ENCODE measurements at places on chromosomes 7 and 10.
A peak's percentile ranks its signal among the peaks of the same experiment; 100 is the strongest.

GRCh38 chr10:7015457-7015856, 395.4 kb downstream of the SFMBT2 start:
- no peak overlapping the region for H3K27ac ChIP-seq
- H3K4me1 ChIP-seq: no peaks in the 10 kb centered on the region
- DNase-seq: no peak
- H3K4me3 ChIP-seq: no peak overlapping the region

DNA sequence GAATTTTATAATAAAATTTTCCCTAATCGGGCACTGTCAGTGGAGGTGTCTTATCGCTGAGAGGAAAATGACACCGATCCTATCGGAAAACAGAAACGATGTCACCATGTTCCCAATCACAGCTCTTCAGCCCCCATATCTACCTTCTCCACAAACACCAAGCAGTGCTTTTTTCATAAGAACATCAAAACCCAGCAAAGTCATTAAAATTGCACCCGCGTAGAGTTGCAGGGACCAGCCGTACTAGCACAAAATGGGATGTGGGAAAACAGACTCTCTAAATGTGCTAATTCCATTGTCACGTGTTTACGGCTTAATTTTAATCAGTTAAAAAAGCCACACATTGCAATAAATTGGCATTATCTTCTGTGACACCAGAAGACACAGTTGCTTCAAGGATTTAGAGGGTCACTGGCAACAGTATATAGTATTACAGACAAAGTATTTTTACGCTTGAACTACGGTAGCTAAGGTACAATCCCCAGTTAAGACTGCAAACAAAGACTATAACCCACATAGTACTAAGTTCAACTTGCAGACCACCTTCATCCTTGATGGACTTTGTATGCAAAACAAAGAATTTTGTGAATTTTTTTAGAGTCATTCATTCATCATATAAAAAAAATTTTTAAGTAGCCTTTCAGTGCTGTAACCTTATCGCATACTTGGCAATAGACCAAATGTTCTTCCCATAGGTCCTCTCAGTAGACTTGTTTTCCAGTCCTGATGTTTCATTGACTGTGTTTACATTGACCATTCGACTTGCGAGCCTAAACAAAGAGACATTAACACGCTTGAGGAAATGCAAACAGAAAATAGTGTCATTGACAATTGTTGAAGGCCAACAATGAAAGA, 116.0 kb downstream of the VTI1A start:
- no peaks in the 10 kb centered on the region for H3K27me3 ChIP-seq
- no peaks in the 10 kb centered on the region for H3K36me3 ChIP-seq
- no peak overlapping the region for H3K27ac ChIP-seq
- peaks cover 3% of the 10 kb centered on the region for H3K4me1 ChIP-seq
- H3K4me3 ChIP-seq: no peak overlapping the region

DNA sequence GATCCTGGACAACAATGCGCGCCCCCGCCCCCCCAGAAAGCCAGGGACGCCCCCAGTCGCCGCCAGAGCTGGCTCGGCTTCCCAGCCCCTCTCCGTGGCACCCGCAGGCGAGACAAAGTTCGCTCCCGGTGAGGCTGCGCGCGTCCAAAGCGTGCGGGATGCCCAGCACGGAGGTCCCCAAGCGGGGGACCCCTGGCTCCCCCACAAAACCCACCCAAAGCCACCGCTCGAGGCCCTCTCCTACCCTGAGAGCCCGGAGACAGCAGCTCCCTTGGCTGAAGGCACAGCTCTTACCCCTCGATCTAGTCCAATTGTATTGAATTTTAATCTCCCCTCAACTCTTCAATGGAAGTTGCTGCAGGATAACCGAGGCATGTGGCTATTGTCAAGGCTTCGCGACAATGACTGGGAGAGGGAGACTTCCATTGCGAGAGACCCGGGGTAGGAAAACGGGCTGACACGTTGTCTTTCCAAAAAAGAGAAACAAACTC, 305.3 kb downstream of the PRPF18 start:
- peak overlapping the region; percentile 61 for H3K4me3 ChIP-seq
- no peaks in the 10 kb centered on the region for H3K4me1 ChIP-seq
- no peak for DNase-seq
- H3K27ac ChIP-seq: peak overlapping the region; percentile 21
- peaks cover 33% of the 10 kb centered on the region for H3K27me3 ChIP-seq

GRCh38 chr7:99918959-99919813, at the start of gene TRIM4:
TSS of gene TRIM4 (minus strand) at chr7:99919530. CDS start at chr7:99919401, 129 bp downstream.
- H3K27me3 ChIP-seq: no peaks in the 10 kb centered on the region
- peak within 1 kb of the TSS; percentile 97 for H3K4me3 ChIP-seq
- H3K36me3 ChIP-seq: peaks cover 39% of the 10 kb centered on the region
- H3K27ac ChIP-seq: peak within 1 kb of the TSS; percentile 96
- peaks cover 26% of the 10 kb centered on the region for H3K4me1 ChIP-seq

- no peaks in the 10 kb centered on the region for H3K27me3 ChIP-seq
- no peak for DNase-seq
- no peak overlapping the region for H3K27ac ChIP-seq
- no peak overlapping the region for H3K4me3 ChIP-seq
- no peaks in the 10 kb centered on the region for H3K36me3 ChIP-seq
- no peaks in the 10 kb centered on the region for H3K4me1 ChIP-seq
Measured at GRCh38 chr10:128817636-128818035, 649.4 kb upstream of the MGMT start.

DNA sequence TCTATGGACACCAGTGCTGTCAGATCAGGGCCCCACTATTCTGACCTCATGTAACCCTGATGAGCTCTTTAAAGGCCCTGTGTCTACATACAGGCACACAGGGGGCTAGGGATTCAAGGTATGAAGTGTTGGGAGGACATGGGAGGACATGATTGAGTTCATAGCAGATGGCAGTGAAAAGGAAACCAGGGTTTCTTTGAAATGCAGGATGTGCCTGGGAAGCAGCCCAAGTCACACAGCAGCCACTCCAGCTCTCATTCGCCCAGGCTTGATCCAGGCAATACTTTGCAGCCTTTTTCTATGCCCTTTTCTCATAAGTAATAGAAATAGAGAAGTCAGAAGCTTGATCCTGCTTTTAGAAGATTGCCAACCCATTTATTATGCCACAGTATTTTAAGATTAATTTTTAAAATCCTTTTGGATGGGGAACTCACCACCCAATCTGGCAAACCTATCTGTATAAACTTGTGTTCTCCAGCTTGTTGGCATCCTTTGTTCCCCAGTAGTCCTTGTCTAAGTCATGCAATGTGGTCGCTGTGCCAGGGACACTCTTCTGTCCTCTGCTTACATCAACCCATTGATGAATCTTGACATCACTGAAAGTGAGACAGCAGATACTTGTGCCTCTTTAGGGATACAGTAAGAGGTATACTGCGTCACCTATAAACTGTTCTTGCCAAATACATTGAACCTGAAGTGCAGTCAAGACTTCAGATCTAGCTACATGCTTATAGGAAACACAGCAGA, 95.0 kb downstream of the TAF3 start:
- no peak overlapping the region for H3K4me3 ChIP-seq
- no peaks in the 10 kb centered on the region for H3K27me3 ChIP-seq
- DNase-seq: no peak

GRCh38 chr7:46291601-46292150, 370.6 kb upstream of the IGFBP3 start:
- H3K36me3 ChIP-seq: no peaks in the 10 kb centered on the region
- H3K27ac ChIP-seq: no peak overlapping the region
- no peak overlapping the region for H3K4me3 ChIP-seq
- no peak for DNase-seq

DNA sequence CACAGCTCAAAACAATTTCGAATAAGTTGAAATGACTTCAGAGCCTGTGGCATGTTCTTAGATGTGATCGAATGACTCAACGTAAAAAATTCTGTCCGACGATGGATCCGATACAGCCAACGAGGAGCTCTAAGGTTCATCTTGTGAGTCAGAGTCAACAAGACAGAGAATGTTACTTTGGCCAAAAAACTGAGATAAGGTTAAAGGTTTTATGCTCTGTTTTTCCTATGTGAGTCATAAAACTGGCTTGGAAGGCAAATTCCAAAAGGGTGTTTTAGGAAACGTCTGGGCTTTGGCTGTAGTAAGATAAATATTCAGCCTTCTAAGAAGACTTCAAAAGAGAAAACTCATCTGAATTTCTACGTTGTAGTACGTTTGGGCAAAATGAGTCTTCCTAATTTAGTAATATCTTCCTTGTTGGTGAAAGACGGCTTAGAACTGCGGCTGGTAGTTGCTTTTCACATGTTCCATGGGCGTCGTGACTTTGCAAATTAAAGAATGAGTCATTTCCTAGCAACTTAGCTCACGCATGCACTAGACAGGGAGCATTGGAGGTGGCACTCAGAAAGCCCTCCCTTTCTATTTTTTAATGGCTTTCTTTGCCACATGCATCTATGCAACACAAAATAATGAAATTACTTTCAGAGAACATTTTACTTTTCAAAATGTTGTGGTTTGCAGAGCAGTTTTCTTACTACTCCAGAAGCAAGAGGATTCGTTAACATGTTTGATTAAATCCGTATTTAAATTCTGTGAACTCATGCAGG, 28.2 kb downstream of the PFKP start:
- no peaks in the 10 kb centered on the region for H3K4me1 ChIP-seq
- DNase-seq: no peak
- H3K27me3 ChIP-seq: no peaks in the 10 kb centered on the region

GRCh38 chr7:33431543-33431942, 302.2 kb downstream of the BBS9 start:
- no peaks in the 10 kb centered on the region for H3K27me3 ChIP-seq
- H3K27ac ChIP-seq: no peak overlapping the region
- H3K36me3 ChIP-seq: no peaks in the 10 kb centered on the region
- DNase-seq: no peak

GRCh38 chr10:125709553-125710474, 9.7 kb upstream of the EDRF1 start:
- H3K27ac ChIP-seq: no peak overlapping the region
- no peak for DNase-seq
- H3K36me3 ChIP-seq: no peaks in the 10 kb centered on the region
- H3K27me3 ChIP-seq: no peaks in the 10 kb centered on the region
- no peaks in the 10 kb centered on the region for H3K4me1 ChIP-seq

GRCh38 chr7:16455591-16455990, 9.9 kb downstream of the SOSTDC1 start:
- no peaks in the 10 kb centered on the region for H3K36me3 ChIP-seq
- no peak for DNase-seq
- H3K4me1 ChIP-seq: no peaks in the 10 kb centered on the region
- no peaks in the 10 kb centered on the region for H3K27me3 ChIP-seq
- H3K4me3 ChIP-seq: no peak overlapping the region

GRCh38 chr10:118596426-118597124, 1.1 kb upstream of the PRLHR start:
- DNase-seq: no peak
- H3K4me3 ChIP-seq: no peak overlapping the region
- H3K36me3 ChIP-seq: no peaks in the 10 kb centered on the region

- H3K27me3 ChIP-seq: no peaks in the 10 kb centered on the region
- H3K4me3 ChIP-seq: no peak overlapping the region
- H3K4me1 ChIP-seq: peaks cover 13% of the 10 kb centered on the region
- no peaks in the 10 kb centered on the region for H3K36me3 ChIP-seq
- H3K27ac ChIP-seq: no peak overlapping the region
- DNase-seq: no peak
Measured at GRCh38 chr10:45454859-45455258, 80.8 kb downstream of the ALOX5 start.

DNA sequence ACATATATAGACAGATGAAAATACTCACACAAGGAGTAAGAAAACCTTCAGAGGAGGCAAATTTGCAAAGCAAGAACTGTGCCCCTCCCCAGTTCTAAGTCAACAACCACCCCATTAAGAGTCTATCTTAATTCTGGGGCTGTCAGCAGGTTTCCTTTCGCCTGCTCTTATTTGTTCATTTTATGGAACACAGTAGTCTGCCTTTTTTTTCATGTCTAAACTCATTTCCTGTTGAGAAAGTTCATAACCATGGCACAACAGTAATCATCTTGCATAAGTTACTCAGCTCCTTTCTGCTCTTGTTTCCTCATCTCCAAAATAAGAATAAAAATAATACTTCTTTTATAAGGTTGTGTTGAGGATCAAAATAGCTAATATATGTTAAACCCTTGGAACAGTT, 25.8 kb upstream of the AMPH start:
- H3K4me3 ChIP-seq: no peak overlapping the region
- DNase-seq: no peak

DNA sequence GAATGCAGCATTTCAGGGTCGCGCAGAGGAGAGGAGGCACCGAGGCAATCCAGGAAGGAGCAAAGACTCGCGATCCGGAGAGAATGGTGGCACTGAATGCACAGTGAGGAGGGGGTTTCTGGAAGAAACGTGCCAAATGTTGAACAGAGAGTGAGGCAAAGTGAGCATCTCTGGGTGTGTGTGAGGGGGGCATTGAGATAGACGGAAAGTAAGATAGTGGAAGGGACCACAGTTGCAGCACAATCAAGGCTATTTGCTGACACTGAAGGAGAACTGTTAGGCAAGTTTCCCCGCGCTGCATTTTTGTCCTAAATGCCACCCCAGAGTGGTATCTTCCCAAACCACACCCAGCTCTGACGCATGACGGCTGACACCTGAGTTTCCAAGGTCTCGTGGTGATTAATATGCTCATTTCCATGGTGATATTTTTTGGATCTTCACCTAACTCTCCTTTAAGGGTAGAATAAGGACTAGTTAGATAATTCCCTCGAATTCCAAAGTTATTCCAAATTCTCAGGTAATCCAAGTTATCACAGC, 14.4 kb upstream of the ADO start:
- H3K27me3 ChIP-seq: no peaks in the 10 kb centered on the region
- DNase-seq: no peak
- no peak overlapping the region for H3K27ac ChIP-seq
- H3K4me1 ChIP-seq: no peaks in the 10 kb centered on the region
- no peaks in the 10 kb centered on the region for H3K36me3 ChIP-seq

DNA sequence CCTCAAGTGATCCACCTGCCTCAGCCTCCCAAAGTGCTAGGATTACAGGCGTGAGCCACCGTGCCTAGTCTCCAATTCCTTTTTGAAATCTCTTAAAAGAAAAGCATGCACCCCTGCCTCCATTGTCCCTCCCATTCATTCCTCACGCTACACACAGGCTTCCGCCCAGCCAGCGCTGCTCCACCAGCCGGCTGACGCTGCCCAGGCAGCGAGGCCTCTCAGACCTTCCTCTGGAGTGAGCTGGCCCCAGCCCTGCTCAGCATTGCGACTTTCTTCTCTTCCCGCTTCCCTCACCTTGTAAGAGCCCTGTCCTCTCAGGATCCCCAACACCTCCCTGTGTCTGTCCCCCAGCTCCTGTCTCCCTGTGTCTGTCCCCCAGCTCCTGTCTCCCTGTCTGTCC, 23.6 kb downstream of the RGS10 start:
- DNase-seq: no peak
- peaks cover 14% of the 10 kb centered on the region for H3K4me1 ChIP-seq
- H3K4me3 ChIP-seq: no peak overlapping the region

DNA sequence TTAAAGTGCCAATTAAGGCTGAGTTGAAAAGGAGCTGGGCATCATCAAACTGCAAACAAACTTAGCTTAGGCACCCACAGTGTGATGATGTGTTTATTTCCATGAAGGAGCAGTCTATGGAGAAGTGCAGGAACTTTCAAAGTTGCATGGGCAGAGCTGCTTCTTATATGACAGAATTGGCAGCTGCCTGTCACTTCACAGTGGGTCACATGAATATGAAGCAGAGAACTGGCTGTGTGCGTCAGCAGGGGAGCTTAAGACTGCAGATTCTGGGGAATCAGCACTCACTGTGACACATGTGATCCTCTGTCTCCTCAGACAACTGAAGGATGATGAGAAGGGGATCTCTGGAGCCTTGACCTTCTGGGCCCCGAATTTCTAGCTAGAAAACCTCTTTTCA, 36.6 kb downstream of the RBM28 start:
- no peak for DNase-seq
- H3K4me1 ChIP-seq: no peaks in the 10 kb centered on the region
- H3K27ac ChIP-seq: peak overlapping the region; percentile 31
- H3K4me3 ChIP-seq: no peak overlapping the region
- H3K36me3 ChIP-seq: peaks cover 95% of the 10 kb centered on the region

- no peak overlapping the region for H3K27ac ChIP-seq
- H3K36me3 ChIP-seq: peaks cover 7% of the 10 kb centered on the region
- H3K27me3 ChIP-seq: no peaks in the 10 kb centered on the region
- no peaks in the 10 kb centered on the region for H3K4me1 ChIP-seq
Measured at GRCh38 chr10:13728898-13729535, 142.3 kb downstream of the PRPF18 start.

Data from psoas muscle (tissue), 8 donors.